NCI-H748 treated with DMSO at 0.1 percent for 48 hours (cell line): ENCODE measurements at places on chromosomes 3 and 15.

DNA sequence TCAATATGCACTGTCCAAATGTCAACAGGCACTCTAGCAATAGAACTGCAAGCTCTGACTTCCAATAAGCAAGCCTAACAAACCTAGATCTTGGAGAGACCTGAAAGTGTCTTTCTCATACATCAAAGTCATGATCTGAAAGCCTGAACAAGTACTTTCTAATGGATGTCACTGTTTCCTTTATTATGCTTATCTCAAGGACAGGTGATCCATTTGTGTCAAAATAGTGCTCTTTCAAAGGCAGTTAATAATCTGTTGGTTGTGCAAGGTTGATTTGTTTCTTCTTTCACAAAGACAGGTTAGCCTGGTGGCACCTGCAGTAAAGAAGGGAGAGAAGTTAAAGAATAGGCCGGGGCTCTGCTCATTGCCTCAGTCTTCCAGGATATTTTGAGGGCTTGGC is 146.8 kb downstream of the EPHB1 start:
- DNase-seq, result no peak

GRCh38 chr15:69891070-69891536 is 206.6 kb downstream of the TLE3 start:
- DNase-seq, result no peak

DNA sequence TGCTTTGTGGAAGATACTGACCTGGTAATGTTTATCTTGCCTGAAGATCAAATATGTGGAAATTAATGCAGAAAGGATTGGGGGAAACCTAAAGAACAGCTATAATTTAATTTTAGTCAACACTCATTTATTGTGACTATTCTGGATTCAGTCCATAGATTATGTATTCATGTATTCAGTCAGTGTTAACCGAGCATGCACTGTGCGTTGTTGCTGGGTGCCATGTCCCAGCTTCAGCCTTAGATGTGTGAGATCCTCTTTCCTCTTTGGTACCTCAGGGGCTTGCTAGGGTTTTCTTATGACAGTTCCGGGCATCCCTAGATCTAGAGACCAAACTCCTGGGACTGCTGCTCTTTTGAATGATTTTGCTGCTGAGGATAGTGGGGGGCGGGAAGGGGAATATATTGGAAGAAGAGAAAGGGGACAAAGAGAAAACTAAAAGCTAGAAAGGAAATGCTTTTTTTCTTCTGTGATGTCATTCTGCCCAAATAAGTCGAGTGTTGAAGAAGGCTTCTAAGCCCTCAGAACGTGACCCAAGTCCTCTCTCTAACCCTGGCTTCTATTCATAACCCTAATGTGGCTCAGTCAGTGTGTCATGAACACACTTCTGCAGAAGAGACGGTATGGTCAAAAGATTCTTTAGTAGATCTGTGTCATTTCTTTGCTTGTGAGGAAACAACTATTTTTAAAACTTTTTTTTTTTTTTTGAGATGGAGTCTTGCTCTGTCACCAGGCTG is 33.5 kb downstream of the STARD9 start:
- no peak for DNase-seq

GRCh38 chr3:101300073-101300472 is 20.3 kb downstream of the IMPG2 start:
- no peak for DNase-seq

GRCh38 chr3:62462104-62462762 is 88.9 kb upstream of the FEZF2 start:
- DNase-seq, result no peak

GRCh38 chr3:112856537-112856936 is 9.9 kb upstream of the CD200R1L start:
- DNase-seq, result no peak

DNA sequence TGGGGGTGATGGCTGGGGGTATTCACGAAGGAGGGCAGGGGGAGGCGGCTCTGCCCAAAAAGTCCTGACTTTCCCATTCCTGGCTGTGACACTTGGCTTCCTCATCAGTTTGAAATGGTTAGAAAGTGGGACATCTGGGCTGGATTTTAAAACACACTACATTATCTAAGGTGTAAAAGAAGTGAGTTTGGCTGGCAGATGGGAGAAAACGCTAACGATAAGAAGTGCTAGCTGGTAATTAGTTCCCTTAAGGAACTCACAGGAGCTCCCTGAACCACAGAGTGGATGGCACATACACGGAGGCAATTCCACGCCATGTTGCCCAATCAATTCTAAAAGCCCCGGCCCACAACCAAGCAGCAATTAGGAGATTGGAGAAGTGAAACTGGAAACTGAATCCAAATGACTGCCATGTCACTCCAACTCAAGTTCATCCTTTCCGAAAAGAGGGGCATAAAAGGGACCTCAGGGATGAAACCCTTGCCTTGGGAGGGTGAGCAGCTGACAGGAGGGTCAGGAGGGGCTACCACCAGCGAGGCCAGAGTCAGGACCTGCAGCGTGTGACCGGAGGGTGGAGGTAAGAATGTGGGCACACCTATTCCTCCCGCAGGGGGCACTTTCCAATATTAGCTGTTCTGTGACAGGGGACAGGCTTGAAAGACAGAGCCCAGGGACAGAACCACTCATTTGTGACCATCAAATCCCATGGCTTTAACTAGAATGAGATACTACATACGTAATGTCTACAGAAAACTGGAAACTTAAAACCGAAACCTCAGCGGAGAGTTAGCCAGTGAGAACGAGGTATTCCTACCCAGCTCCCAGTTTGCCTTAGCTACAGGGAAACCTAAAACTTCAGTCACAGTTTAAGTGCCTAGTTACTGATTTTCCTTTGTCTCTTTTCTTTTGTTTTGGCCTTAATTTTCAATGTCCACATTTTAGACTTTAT is 95.3 kb upstream of the OXTR start:
- no peak for DNase-seq

DNA sequence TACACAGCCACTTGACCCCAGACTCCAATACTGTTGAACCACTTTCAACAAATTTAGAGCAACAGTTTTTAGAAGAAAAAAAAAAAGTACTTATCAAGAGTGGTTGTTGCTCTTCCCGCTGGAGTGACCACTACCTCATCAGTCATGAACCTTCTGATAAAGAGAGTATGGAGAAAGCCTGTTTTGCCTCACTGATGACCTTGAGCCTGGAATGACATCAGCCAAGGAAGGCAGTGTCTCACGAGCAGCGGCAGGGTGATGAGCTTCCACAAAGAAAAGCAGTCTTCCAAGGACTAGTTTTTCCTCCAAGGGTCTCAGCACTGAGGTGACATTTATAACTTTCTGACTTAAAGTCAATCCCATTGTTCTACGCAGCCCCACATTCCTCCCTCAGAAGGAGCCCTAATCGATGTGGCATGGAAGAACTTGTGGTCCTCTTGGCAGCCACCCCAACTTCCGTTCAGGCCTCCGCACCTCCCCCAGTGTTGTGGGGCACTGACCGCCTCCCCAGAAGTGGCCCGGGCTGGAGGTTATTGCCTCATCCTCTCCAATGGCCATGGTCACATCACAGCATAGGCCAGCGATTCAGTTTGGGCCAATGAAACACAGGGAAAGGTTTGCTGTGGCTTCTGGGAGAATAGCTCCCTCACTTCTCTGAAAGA is 1.8 kb upstream of the CYP11A1 start:
- no peak for DNase-seq

GRCh38 chr15:31483986-31484951 is 157.6 kb downstream of the KLF13 start:
- DNase-seq, result no peak

DNA sequence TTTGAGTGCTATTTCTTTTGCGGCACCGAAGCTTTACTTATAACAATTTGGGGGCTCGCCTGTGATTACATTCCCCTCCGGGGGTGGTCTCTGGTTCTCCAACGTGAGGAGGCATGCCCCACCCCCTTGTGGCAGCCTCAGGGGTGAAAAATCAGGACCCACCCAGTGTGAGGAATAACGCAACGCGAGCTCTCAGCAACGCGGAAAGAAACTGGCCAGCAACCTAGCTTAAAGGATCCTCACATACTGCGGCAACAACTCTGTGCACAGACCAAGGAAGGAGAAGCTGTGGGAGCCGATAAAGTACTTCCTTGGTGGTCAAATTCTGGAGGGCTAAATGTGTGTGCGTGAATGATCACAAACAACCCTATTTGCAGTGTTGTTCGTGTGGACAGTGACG is 5.8 kb downstream of the IQCF1 start:
- no peak for DNase-seq

- no peak for DNase-seq
These were observed 18.3 kb downstream of the XRN1 start for GRCh38 chr3:142429582-142429981.

GRCh38 chr3:182501856-182502255 is 291.4 kb upstream of the ATP11B start:
- DNase-seq, result no peak

DNA sequence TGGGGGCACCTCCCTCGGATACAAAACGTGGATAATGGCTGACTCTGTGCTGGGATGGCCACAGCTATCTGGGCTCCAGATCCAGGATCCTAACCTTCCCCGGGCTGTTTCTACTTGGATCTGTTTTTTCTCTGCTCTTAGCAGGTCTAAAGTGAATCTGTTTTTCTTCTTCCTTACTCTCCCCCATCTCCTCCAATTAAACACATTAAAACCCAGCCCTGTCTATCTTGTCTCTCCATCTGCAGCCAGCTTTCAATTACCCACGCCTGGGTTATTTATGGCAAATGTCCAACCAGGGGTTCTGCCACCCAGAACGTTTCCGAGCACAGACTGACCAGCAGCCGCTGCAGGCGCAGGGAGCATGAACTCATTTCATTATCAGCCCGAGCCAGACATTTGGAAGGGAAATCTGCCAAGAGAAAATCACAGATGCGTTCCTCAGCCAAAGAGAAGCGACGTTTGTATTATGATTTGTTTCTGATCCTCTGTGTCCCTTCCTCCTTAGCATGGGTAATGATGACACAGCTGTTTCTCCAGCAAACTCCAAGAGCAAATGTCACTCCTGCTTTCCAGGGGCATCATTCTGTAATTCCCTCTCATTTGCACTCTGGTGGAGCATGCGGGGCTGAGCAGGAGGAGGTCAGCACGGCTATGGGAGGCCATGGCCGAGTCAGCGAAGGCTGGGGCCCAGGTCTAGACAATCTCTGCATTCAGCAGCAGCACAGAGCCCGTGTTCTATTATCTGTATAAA is 42.0 kb downstream of the UMPS start:
- DNase-seq, result no peak

- no peak for DNase-seq
These were observed 9.0 kb downstream of the MAPKBP1 start for GRCh38 chr15:41783296-41783695.

DNA sequence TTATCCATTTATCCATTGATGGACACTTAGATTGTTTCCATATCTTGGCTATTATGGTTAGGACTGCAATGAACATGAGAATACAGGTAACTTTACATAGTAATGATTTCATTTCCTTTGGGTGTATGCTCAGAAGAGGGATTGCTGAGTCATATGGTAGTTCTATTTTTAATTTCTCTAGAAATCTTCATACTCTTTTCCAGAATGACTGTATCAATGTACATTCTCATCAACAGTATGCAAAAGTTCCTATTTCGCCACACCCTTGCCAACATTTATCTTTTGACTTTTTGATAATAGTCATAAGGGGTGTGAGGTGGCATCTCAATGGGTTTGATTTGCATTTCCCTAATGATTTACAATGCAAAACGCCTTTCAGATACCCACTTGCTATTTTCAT is 6.2 kb upstream of the NIPA1 start:
- no peak for DNase-seq

DNA sequence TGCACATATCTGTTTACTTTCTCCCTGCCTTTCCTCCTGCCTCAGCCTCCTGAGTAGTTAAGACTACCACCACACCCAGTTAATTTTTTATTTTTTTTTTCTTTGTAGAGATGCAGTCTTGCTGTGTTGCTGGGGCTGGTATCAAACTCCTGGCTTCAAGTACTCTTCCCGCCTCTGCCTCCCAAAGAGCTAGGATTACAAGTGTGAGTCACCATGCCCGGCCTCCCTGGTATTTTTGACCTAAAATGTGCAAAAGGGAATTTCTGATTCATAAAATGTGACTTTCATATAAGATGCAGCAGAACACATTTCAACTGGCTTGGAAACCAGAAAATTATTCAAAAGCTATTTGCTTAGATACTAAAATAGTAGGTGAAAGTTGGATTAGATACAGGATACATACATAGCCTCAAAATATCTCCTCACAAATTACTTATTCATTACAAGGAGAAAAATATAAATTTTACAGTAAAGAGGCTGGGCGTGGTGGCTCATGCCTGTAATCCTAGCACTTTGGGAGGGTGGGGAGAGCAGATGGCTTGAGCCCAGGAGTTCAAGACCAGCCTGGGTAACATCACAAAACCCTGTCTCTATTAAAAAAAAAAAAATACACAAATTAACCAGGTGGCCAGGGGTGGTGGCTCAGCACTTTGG is 32.0 kb downstream of the MAP4 start:
- no peak for DNase-seq

GRCh38 chr15:81060907-81061306 is 60.2 kb downstream of the TLNRD1 start:
- no peak for DNase-seq

GRCh38 chr15:72229947-72230196 is 1.1 kb downstream of the PKM start:
- no peak for DNase-seq

DNA sequence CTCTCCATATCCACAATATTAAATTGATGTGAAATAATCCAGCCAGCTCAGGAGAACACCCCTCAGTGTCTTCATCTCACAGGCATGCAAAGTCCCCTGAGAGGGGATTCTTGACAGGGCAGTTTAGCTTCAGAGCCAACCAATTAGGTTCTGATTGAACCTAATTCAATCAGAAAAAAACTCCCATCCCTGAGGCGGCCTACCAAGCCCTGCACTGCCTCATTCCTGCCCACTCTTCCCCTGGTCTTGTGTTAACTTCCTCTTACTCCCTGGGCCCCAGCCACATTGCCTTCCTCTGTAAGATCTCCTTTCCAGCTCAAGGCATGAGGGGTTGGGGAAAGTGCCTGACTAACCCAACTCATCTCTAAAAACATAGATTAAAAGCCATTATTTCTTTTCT is 46.1 kb downstream of the FRMD4B start:
- no peak for DNase-seq

DNA sequence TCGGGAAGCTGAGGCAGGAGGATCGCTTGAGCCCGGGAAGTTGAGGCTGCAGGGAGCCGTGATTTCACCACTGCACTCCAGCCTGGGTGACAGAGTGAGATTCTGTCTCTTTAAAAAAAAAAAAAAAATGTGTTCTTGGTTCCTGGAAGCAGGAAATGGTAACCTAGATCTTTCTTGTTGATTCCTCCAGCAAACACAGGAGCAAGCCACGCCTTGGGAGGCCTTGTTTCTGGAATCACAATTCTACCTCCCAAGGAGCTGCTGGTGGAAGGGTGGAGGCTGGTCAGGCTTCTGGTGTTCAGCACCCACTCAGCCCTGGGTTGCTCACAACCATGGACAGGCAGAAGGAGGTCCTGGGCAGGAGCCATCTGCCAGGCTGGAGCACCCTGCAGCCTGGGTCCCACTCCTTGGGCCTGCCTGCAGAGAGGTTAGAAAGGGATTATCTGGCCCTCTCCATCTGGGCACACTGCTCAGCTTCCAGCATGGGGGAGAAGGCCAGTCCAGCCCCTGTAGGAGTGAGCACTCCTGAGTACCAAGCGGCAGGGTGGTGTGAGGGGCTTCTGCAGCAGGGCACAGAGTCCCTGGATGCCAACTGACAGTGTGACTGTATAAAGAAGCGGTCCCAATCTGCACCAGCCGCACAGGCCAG is 65.6 kb downstream of the ABTB1 start:
- DNase-seq, result no peak
